Stimulated activated CD4-positive, alpha-beta T cell treated with anti-CD3 and anti-CD28 coated beads, Interleukin-2, amount 100 ng/mL, for 24 hours (primary cell): ENCODE measurements at places on chromosomes 6 and 20.

GRCh38 chr6:46338131-46338530 lies 153.1 kb downstream of the RCAN2 start:
- no peak for DNase-seq

GRCh38 chr6:139882977-139883728 lies 508.7 kb upstream of the CITED2 start:
- no peak for DNase-seq

DNA sequence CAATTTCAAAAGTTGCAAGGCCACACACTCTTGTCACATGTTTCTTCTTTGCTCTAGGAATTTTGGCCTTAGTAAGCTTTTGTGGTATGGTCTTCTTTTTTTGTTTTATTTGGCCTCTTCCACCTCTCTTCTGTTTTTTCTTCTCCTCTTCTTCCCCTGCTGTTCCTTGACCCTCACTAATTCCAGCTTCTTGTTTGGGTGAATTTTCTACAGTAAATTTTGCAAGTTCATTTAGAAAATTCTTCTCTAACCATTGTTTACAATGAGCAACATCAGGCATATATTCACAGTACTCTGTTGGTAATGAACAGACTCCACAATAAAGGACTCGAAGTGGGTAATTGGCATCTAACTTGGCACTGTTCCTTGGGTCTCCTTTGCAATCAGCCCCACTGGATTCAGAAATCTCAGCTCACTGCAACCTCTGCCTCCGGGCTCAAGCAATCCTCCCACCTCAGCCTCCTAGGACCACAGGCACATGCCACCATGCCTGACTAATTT lies 5.0 kb downstream of the ASIP start:
- no peak for DNase-seq

GRCh38 chr6:157219201-157220200 lies 103.8 kb downstream of the TMEM242 start:
- no peak for DNase-seq

- DNase-seq, result no peak
Measured at GRCh38 chr6:44211284-44211683, 5.4 kb upstream of the MYMX start.

DNA sequence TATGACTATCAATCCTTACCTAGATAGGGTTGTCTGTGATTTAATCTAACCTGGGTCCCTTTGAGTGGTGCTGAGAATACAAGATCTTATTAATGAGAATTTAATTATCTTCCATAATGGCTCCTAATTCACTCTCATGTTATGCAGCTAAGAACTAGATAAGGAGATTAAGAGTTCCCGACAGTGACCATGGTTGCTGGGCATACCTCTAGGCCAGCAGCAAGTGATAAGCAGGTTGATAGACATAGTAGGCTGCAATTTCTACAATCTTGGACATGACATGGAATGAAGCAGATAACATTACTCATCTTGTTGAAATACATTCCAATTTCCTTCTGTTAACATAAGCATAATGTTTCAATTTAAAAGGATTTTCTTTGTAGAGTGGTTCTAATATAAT lies 27.1 kb downstream of the SPACA1 start:
- no peak for DNase-seq

GRCh38 chr6:157673596-157673995 lies 149.4 kb upstream of the SNX9 start:
- DNase-seq, result no peak

GRCh38 chr6:75551367-75551952 lies 50.2 kb upstream of the SENP6 start:
- no peak for DNase-seq

DNA sequence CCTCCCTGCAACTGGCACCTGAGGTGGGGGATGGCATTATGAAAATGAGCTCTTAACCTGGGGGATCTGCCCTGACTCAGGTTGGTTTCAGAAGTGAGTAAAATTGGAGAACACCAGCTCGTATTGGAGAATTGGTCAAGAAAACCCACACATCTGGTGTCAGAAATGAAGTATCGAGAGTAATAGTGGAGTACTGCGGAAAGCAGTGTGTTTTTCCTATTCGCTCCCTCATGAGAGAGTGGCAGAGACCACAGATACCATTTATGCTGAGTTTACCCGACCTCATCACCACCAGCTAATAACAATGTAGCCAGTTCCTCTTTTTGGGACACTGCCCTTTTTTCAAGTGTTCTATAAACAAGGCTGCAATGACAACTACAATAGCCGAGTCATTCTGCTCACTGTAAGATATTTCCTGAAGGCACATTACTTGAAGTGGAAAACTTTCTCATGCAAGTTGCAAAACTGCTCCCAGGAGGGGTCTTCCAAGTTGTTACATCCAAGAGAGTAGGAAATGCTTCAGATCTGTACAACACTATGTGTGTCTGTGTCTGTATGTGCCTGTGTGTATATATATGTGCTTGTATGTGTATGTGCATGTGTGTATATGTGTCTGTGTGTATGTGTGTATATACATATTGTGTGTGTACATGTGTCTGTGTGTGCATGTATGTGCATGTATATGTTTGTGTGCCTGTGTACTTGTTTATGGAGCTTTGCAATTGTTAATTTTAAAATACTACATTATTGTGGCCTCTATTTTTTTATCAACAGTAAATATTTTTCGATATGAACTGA lies 106.0 kb upstream of the CST7 start:
- no peak for DNase-seq

DNA sequence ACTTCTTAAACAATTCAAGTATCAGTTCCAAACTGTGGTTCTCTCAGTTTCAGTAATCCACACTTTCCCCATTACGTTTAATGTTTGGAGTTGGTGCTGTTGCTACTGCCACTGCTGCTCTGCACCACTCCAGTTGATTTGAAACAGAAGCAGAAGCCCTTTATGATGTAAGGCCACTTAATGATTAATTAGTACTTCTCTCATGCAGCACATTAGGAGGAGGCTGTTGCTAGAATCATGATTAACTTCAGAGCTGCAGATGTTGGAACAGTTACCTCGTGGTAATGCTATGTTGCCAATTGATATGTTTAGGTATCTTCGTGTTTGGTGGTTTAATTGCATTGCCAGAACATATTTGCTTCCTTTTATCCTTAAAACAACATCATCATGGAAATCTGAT lies 986.2 kb upstream of the CITED2 start:
- DNase-seq, result no peak

DNA sequence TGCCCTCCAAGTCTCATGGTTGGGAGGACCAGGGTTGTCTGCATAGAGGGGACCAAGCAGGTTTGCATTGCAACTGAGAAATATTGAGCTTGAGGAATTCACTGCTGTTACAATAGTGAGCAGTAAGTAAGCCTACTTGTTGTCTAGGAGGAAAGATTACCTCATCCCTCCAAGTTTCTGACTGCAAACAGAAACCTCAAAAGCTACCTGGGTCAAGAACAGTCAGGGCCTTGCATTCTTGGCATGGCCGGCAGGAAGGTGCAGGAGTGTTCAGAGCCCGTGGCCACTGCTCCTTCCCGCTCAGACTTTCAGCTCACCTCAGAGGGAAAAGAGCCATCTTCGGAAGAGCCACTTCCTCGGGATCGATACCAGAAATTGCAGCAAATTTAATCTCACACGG lies 46.0 kb upstream of the DOK5 start:
- DNase-seq, result no peak

DNA sequence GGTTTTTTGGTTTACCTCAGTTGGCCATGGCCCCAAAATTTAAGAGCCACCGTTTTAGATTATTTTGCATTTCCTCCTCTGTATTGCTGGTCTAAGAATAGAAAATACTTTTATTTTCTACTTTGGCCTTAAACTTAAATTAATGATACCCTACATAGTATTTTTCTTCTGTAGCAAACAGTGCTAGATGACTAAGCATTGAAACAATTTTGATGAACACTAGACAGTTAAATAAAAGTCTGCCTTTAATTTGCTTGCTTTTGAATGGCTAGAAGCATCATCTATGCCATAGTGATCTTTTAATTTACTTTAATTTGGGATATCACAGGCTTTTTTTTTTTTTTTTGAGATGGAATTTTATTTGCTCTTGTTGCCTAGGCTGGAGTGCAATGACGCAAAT lies 106.4 kb downstream of the CD109 start:
- DNase-seq, result no peak

DNA sequence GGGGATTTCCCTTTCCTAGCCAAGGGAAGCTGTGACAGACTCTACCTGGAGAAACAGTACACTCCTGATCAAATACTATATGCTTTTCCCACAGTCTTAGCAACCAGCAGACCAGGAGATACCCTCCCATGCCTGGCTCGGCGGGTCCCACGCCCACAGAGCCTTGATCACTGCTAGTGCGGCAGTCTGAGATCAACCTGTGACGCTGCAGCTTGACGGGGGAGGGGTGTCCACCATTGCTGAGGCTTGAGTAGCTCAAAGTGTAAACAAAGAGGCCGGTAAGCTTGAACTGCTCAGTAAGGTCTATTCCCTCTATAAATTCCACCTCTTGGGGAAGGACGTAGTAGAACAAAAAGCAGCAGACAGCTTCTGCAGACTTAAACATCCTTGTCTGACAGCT lies 63.2 kb downstream of the WASF1 start:
- DNase-seq, result no peak

DNA sequence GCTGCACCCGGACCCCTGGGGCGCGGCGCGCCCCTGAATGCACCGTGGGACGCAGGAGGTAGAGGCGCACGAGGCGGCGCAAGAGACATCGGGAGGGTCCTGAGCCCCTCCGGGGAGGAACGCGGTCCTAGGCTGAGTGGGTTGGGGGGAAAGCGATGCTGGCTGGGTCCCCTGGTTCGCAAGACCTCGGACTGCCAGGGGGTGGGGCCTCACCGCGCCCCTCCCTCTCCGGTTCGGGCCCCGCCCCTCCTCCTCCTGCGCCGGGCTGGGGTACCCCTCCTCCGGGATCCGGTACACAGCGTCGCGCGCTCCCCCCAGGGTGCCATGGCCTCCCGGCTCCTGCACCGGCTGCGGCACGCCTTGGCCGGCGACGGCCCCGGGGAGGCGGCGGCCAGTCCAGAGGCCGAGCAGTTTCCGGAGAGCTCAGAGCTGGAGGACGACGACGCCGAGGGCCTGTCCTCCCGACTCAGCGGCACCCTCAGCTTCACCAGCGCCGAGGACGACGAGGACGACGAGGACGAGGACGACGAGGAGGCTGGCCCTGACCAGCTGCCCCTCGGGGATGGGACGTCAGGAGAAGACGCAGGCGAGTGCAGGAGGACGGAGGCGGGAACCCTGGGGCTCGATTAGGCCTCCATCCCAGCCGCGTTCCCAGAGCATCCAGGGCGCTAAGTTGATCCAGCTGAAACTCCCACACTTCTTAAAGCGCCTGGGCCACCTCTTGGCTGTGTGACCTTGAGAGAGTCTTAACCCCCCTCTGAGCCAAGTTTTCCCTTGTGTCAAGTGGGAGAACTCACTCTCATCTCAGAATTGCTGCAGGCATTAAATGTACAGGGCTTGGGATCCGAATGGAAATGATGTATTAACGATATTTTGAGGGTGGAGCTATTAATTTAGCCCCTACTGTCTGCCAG lies 541 bp downstream of the SNX21 start:
- DNase-seq, result peak; percentile 62

- DNase-seq, result no peak
Measured at GRCh38 chr6:137522831-137523230, 28.6 kb upstream of the OLIG3 start.

GRCh38 chr6:24576447-24576846 lies 69.5 kb downstream of the KIAA0319 start:
- DNase-seq, result no peak

- DNase-seq, result no peak
Measured at GRCh38 chr20:52828199-52828598, 144.0 kb upstream of the TSHZ2 start.
